T1000 (cell line): ENCODE measurements at places on chromosomes 7 and 10.

DNA sequence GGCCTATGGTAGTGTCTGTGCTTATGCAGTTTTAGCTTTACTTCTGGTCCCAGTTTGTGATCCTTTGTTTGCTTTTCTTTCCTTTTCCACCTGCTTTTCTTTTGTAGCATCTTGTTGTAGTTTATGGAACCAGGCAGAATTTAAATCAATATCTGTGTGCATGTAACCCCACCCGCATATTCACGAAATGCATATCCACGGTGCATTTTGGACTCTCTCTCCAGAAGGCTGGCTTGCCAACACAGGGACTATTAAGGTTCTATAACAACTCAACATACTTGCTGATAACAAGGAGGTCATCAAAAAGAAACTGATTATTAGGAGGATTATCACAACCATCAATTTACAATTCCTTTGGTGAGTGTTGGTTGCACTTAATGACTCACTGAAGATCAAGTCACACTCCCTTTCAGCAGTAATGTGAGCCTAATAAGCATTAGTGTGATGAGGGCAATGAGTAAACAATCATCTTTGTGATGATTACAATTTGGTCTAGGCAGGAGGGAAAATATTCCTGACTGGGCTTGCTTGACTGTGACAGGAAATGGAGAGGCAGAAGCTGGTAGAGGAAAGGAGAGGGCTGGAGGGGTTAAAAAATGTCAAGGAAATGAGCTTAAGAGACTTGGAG, 378.6 kb downstream of the REEP3 start:
- DNase-seq, result no peak

DNA sequence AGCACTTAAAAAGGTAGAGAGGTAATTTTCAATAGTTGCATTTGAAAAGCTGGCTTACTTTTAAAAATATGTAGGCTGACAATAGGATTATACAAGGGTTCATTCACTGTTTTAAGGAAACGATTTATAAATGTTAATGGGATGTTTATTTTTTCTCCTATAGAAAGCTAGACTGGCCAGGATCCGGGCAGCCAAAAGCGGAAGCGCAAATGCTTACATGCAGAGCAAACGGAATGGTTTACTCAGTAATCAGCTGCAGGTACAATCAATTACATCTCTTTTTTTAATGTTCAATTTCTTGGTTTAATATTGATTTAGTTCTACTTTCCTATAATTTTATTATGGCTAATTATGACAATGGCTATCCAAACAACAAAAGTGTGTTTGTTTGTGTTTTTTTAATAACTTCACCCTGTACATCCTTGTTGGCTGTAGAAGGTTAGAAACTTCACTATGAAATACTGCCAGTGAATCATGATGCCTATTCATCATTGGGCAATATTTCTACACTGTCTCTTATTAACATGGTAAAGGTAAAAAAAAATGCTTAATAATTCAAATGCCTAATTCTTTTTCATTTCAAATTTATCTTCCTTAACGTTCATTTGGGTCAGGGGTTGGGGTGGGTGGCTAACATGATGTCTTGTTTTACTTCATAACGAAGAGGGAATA, 116.4 kb downstream of the TSPAN12 start:
- DNase-seq, result no peak

GRCh38 chr10:32446536-32447406, 831 bp downstream of the CCDC7 start:
- DNase-seq, result no peak

DNA sequence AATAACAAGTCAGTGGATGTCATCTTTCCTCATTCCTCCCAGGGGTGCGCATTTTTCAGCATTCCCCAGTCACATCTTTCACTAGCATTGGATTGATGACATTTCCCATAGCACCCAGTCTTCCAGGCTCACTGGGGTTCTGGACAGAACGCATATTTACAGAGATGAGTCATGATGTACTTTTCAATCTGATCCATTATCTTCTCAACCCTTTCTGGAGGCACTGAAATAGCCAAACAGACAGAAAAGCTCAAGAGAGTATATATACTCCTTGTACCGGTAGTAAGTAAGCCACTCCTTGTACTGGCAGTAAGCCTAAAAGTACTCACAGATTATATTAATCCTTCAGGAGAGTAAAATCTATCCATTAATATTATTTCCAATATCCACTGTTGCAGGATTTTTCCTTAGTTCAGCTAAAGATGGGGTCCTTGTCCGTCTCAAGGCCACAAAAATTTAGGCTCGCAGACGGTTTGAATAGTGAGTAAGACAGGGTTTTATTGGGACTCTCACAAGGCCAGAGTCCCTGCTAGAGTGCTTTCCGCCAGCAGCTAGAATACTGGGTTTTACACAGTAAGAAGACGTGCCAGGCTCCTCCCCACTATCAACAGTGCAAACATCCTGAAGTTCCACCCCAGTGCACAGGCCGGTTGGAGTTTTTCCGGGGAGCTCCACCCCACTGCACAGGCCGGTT, 60.8 kb downstream of the MDH2 start:
- no peak for DNase-seq

- no peak for DNase-seq
Observed at GRCh38 chr7:105978035-105978434, 15.0 kb downstream of the CDHR3 start.

- no peak for DNase-seq
Observed at GRCh38 chr7:101935521-101936141, 118.2 kb downstream of the CUX1 start.

- DNase-seq, result no peak
Observed at GRCh38 chr7:36863901-36864701, 139.8 kb upstream of the AOAH start.

- DNase-seq, result no peak
Observed at GRCh38 chr7:128910569-128910945, at the start of gene KCP. Gene KCP, minus strand, starts transcription at chr7:128910709. Its CDS starts 33 bp downstream, at chr7:128910676.

DNA sequence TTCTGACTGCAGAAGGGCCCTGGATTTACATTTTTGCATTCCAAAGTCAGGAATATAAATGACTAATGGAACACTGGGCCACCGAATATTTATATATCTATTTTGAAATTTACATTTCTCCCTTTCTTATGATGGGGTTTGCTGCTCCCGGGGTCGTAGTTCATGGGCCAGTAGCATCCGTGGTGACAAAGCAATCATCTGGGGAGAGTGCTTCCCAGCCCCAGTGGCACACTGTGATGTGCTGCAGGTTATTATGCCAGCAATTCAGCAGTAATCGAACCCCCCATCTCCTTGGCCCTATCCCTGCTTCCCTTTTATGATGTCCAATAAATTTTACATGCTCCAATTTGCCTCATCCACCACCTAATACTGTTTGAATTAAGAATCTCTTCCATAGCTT, 837.5 kb downstream of the LRMDA start:
- DNase-seq, result no peak

- no peak for DNase-seq
Observed at GRCh38 chr7:88835147-88835728, 39.7 kb upstream of the TEX47 start.

DNA sequence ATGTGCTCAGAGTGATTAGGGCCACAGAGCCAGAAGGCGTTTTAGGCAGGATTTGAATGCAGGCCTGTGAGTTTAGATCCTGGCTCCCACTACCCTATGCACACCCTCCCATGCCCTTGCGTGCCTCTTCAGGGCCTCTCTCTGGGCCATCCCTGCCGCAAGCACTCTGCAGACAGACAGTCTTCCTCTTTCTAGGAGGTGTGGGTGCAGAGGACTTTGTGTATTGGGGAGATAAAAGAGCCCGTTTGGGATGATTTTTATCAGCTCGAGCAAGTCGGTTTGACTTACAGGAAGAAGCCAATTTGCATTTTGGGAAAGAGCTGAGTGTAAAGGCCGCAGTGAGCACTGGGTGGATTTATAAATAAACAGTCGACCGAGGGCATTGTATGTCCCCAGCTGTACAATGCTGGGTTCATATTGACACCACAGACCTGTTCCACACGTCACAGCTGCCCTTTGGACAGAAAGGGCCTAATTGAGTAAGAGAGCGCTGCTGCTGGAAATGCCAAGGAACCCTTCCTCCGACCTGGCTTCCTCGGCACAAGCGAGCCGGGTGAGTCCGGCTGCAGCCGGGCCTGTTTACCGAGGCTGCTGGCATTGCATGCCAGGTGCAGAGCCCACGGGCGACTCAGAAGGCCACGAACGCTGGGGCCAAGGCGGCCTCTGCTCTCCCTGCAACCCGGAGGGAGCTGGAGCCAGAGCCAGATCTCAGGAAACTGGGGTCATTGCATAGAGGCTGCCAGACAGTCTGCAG, 25.1 kb downstream of the ZMIZ1 start:
- DNase-seq, result no peak

GRCh38 chr7:142039231-142039630, 43.6 kb downstream of the MGAM start:
- DNase-seq, result no peak

GRCh38 chr10:83849150-83849549, 290.2 kb upstream of the GHITM start:
- no peak for DNase-seq

GRCh38 chr10:128058106-128058749, 68.0 kb downstream of the MKI67 start:
- DNase-seq, result no peak

DNA sequence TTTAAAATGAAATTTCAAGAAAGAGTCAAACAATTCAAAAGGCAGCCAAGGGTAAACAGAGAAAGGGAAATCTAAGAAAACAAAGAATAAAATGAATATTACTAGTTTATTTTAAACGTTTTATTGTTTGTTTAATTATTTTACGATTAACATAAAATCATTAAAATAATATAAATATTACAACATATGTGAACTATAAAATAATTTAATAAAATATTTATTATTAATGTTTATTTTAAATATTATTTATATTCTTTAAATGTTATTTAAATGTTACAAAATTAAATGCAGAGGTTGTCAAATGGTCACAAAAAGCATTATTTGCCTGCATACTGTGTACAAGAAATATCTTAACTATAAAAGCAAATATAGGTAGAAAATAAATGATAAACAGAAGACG, 786.7 kb upstream of the GHITM start:
- DNase-seq, result no peak
